Immature natural killer cell (primary cell): ENCODE measurements at places on chromosomes 5 and 9. TPM values are rescaled to one million over a fixed set of nuclear protein-coding genes. Genes with fewer than 3 reads are reported as not detected.
A peak's percentile ranks its signal among the peaks of the same experiment; 100 is the strongest.

- DNase-seq = no peak
- peaks cover 4% of the 10 kb centered on the region for H3K27me3 ChIP-seq
- no peaks in the 10 kb centered on the region for H3K36me3 ChIP-seq
- H3K4me1 ChIP-seq = no peaks in the 10 kb centered on the region
- no peak overlapping the region for H3K4me3 ChIP-seq
- no peak overlapping the region for H3K27ac ChIP-seq
These were observed 76.7 kb downstream of the FAM170A start for GRCh38 chr5:119706049-119706448.

The AGXT2 gene
- not detected for polyA plus RNA-seq

The WWC1 gene
- polyA plus RNA-seq = not detected

The BHMT gene
- polyA plus RNA-seq = not detected

GRCh38 chr5:172533399-172534228, 79.3 kb upstream of the SH3PXD2B start:
- H3K36me3 ChIP-seq = no peaks in the 10 kb centered on the region
- DNase-seq = no peak
- no peaks in the 10 kb centered on the region for H3K27me3 ChIP-seq
- no peaks in the 10 kb centered on the region for H3K4me1 ChIP-seq
- no peak overlapping the region for H3K4me3 ChIP-seq

The PDE8B gene
- 0.30 TPM for polyA plus RNA-seq

DNA sequence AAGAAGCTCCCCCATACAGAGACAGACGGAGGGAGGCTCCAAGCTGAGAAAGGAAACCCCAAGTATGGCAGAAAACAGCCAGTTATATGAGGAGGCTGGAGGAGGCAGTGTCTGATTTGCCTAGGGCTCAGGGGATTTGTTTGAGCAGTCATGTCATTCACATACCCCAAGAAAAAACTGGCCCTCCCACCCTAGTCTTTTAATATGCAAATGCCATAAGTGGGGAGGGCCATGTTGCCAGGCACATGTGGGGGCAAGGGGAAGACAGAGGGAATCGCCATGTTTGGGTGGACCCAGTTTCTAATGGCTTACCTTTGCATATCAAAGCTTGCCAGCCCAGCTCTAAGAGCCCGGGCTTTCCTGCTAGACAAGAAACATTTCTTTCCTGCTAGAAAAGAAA, 1163.8 kb downstream of the TAF11L14 start:
- H3K4me3 ChIP-seq = no peak overlapping the region
- H3K36me3 ChIP-seq = no peaks in the 10 kb centered on the region
- DNase-seq = no peak
- H3K27me3 ChIP-seq = peaks cover 2% of the 10 kb centered on the region
- H3K4me1 ChIP-seq = no peaks in the 10 kb centered on the region

GRCh38 chr5:121795511-121795910, 56.2 kb upstream of the FTMT start:
- H3K27me3 ChIP-seq = no peaks in the 10 kb centered on the region
- H3K36me3 ChIP-seq = no peaks in the 10 kb centered on the region
- H3K4me1 ChIP-seq = no peaks in the 10 kb centered on the region

- no peak overlapping the region for H3K27ac ChIP-seq
- no peaks in the 10 kb centered on the region for H3K27me3 ChIP-seq
- no peaks in the 10 kb centered on the region for H3K36me3 ChIP-seq
- H3K4me3 ChIP-seq = no peak overlapping the region
These were observed 44.7 kb upstream of the ZNF608 start for GRCh38 chr5:124790895-124791732.

- DNase-seq = no peak
- no peaks in the 10 kb centered on the region for H3K4me1 ChIP-seq
- H3K36me3 ChIP-seq = no peaks in the 10 kb centered on the region
- H3K27me3 ChIP-seq = peaks cover under 1% of the 10 kb centered on the region
- no peak overlapping the region for H3K27ac ChIP-seq
These were observed 243.8 kb downstream of the ADAMTSL1 start for GRCh38 chr9:18717759-18718158.

DNA sequence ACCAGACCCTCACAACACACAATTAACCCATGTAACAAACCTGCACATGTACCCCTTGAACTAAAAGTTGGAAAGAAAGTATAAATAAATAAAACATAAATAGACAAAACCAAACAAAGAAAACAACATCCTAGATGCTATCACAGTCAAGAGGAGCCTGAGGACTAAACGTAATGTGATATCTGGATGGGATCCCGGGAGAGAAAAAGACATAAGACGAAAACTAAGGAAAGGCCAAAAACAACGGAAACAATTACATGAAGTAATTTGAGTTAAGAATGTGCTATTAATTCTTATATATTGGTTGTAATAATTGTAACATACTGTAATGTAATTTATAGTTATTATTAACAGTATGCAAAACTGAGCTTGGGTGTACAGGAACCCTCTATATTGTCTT, 793.9 kb downstream of the SEMA5A start:
- H3K4me3 ChIP-seq = no peak overlapping the region
- H3K4me1 ChIP-seq = no peaks in the 10 kb centered on the region
- no peak for DNase-seq
- no peaks in the 10 kb centered on the region for H3K36me3 ChIP-seq
- no peaks in the 10 kb centered on the region for H3K27me3 ChIP-seq

GRCh38 chr9:91720751-91721705, 229.0 kb downstream of the ROR2 start:
- DNase-seq = no peak
- no peak overlapping the region for H3K4me3 ChIP-seq
- H3K27ac ChIP-seq = no peak overlapping the region
- peaks cover 5% of the 10 kb centered on the region for H3K36me3 ChIP-seq

- H3K4me3 ChIP-seq = no peak overlapping the region
- no peaks in the 10 kb centered on the region for H3K36me3 ChIP-seq
- H3K27me3 ChIP-seq = peaks cover 3% of the 10 kb centered on the region
- no peak overlapping the region for H3K27ac ChIP-seq
- DNase-seq = no peak
These were observed 3.6 kb downstream of the RNF130 start for GRCh38 chr5:180067986-180068385.

GRCh38 chr5:151570058-151570457, 21.1 kb downstream of the FAT2 start:
- no peaks in the 10 kb centered on the region for H3K27me3 ChIP-seq
- H3K4me1 ChIP-seq = no peaks in the 10 kb centered on the region
- no peak for DNase-seq
- H3K4me3 ChIP-seq = no peak overlapping the region
- no peaks in the 10 kb centered on the region for H3K36me3 ChIP-seq

GRCh38 chr9:37926737-37927118, 22.8 kb upstream of the SLC25A51 start:
- no peak for DNase-seq
- H3K4me1 ChIP-seq = no peaks in the 10 kb centered on the region
- peaks cover 2% of the 10 kb centered on the region for H3K27me3 ChIP-seq
- H3K27ac ChIP-seq = no peak overlapping the region
- H3K36me3 ChIP-seq = no peaks in the 10 kb centered on the region

The GPX8 gene
- not detected for polyA plus RNA-seq

DNA sequence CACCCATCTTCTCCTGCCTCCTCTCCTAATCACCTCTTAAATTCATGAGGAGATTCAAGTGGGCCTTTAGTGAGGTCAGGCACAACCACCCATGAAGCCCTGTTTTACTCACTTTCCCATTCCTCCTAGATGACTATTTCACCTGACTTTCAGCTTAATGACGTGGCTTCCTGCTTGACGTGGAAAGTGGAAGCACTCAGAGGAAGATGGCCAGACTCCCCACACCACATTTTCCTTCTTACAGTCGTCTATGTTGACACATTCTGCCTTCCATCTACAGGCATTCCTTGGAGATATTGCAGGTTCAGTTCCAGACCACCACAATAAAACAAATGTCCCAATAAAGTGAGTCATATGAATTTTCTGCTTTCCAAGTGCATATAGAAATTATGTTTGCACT, 146.4 kb upstream of the TAS2R1 start:
- no peak overlapping the region for H3K4me3 ChIP-seq
- H3K36me3 ChIP-seq = no peaks in the 10 kb centered on the region
- H3K27me3 ChIP-seq = peaks cover 6% of the 10 kb centered on the region

DNA sequence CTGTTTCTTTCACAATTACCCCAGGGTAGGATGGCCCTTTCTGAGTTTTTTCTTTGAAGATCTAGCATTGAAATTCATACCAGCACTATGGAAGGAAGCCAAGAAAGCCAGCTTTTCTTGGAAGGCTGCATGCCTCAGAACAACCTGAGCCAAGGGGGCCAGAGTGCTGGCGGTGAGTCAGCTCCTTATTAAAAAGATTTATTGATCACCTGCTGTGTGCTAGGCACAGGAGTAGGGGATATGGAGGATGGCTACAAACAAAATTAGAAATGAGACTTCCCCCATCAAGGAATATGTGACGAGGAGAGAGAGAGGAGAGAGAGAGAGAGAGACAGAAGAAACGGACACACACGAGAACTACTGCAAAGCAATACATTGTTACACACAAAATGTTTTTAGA, 184.6 kb upstream of the PUM3 start:
- no peak overlapping the region for H3K27ac ChIP-seq
- DNase-seq = no peak
- H3K4me3 ChIP-seq = no peak overlapping the region
- H3K4me1 ChIP-seq = no peaks in the 10 kb centered on the region

DNA sequence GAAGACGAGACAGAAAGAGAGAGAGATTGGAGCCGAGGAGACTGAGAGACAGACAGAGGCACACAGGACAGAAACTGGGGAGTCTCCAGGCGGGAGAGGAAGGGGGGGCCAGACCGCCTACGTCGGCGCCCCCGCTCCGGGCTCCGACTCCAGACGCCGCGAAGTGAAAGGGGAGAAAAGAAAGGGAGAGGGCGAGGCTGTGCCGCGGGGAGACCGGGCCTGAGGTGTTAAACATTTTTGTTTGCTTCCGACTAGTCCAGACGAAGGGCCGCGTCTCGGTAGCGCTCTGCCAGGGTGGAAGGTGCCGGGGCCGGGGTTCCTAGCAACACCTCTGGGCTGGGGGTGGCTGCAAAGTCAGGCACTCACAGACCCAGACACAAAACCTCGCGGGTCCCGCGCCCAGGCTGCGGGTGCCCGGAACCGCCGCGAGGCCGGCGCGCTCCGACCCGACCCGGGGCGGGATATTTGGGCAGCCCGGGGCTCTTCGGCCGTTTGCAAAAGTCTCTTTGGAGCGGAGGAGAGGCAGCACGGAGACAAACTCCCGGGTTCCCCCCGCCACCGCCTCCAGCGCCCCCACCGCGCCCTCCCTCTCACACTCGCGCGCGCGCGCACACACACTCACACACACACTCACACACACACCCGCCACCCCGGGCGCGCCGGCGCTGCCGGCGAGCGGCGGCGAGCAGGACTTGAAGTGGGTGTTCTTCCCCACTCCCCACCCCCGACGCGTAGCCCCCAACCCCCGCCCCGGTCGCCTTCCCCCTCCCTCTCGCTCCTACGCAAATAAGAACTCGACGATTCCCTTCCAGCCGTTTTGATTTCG, 626 bp upstream of the FST start:
- H3K36me3 ChIP-seq = peaks cover 4% of the 10 kb centered on the region
- H3K4me1 ChIP-seq = peaks cover 53% of the 10 kb centered on the region

The INSL6 gene
- not detected for polyA plus RNA-seq

GRCh38 chr9:2657427-2657826, 35.8 kb downstream of the VLDLR start:
- H3K36me3 ChIP-seq = peaks cover 8% of the 10 kb centered on the region
- H3K4me3 ChIP-seq = peak overlapping the region; percentile 49
- H3K27ac ChIP-seq = peak overlapping the region; percentile 98
- H3K4me1 ChIP-seq = peaks cover 42% of the 10 kb centered on the region
- H3K27me3 ChIP-seq = no peaks in the 10 kb centered on the region

DNA sequence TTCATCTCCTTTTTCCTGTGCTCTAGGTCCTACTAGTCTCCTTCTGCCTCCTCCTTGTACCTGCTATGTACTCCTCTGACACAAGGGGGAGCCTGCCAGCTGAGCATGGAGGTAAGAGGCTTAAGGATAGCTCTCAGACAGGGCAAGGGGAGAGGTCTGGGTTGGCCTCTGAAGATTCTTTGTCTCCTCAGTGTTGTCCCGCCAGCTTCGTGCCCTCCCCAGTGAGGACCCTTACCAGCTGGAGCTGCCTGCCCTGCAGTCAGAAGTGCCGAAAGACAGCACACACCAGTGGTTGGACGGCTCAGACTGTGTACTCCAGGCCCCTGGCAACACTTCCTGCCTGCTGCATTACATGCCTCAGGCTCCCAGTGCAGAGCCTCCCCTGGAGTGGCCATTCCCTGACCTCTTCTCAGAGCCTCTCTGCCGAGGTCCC, 3.8 kb downstream of the CREB3 start:
- peaks cover 18% of the 10 kb centered on the region for H3K4me1 ChIP-seq
- H3K4me3 ChIP-seq = no peak overlapping the region
- peaks cover 37% of the 10 kb centered on the region for H3K36me3 ChIP-seq
- H3K27ac ChIP-seq = peak overlapping the region; percentile 45
- H3K27me3 ChIP-seq = no peaks in the 10 kb centered on the region

The ACTBL2 gene
- polyA plus RNA-seq = not detected

DNA sequence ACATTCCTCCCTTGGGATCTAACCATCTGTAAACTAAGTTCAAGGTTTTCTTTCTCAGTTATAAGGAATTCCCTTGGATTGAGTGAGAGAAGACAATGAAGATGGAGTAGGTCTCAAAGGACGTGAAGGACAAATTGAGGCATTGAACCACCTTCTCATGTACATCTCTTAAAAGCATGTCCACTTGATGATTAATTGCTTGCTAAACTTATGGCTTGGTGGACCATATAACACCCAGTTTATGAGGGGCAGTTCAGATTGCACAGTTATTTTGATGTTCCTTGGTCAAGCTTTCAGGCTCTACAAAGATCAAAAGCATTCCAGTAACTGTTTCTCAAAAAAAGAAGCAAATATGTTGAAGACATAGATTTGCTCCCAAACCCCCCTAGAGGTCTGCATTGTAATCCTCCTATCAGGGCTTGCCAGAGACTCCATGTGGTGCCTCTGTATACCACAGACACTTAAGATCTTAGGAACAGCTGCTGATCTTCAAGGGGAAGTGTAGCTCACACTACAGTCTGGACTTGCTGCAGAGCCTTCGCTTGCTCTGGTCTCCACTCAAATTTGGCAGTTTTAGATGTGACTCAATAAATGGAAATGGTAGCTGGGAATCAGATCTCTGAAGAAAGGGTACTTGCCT, 56.9 kb upstream of the ALDH1A1 start:
- H3K36me3 ChIP-seq = no peaks in the 10 kb centered on the region
- peaks cover 37% of the 10 kb centered on the region for H3K27me3 ChIP-seq
- no peaks in the 10 kb centered on the region for H3K4me1 ChIP-seq
- no peak for DNase-seq
- no peak overlapping the region for H3K4me3 ChIP-seq

DNA sequence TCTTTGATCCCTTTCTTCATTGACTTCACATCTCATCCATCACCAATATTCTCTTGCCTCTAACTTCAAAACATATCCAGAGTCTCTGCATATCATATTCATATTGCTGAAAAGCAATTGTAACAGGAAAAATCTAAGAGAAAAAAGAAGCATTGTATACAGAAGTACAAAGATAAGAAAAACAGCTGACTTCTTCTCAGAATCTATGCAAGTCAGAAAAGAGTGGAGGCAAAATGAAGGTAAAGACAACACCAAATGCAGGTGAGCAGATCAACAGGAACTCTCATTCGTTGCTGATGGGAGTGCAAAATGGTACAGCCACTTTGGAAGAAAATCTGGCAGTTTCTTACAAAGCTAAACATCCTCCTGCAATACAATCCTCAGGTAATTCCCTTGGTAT, 155.6 kb downstream of the PHF2 start:
- H3K4me3 ChIP-seq = no peak overlapping the region
- peaks cover 14% of the 10 kb centered on the region for H3K27me3 ChIP-seq
- DNase-seq = no peak
- H3K36me3 ChIP-seq = no peaks in the 10 kb centered on the region
- no peaks in the 10 kb centered on the region for H3K4me1 ChIP-seq
- no peak overlapping the region for H3K27ac ChIP-seq

The BTNL8 gene
- polyA plus RNA-seq = not detected

- H3K27ac ChIP-seq = no peak overlapping the region
- no peaks in the 10 kb centered on the region for H3K36me3 ChIP-seq
- H3K27me3 ChIP-seq = peaks cover 8% of the 10 kb centered on the region
These were observed 40.0 kb upstream of the ARSB start for GRCh38 chr5:79025054-79025472.

The SHROOM1 gene
- polyA plus RNA-seq = not detected
